ENCODE measurements at places on chromosomes 5 and 9. TPM values are rescaled to one million over a fixed set of nuclear protein-coding genes. Genes with fewer than 3 reads are reported as not detected.

The DIAPH1 gene
- total RNA-seq = 73.1 TPM

The CCL21 gene
- not detected for total RNA-seq

The PRR7 gene
- 9.4 TPM for total RNA-seq

The C9orf153 gene
- not detected for total RNA-seq

DNA sequence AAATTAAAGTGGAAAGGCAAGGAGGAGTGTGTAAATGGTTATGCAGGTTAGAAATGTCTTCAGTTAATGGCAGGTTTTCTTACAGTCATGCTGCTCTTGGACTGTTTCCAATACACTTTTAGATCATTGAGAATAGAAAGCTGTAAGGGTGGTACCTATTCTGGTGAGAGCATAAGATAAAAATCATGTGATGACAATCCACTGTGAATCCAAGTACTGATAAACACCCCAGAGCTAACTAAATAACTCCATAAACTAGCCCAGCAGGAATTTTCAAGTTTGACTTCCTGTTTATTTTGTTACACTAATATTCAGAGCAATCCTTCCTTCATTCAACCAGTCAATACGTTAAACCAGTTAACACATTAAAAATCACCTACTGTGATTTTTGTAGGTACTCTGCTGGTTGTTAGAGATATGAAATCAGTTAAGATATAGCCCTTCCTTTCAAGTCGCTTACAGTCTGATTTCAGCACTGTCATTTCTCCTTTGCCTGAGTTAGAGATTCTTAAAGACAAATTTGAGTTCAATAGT, 22.6 kb downstream of the VCAN start:
- no peak for DNase-seq
